Left lung (tissue), 14 donors: ENCODE measurements at places on chromosomes 7 and 10. TPM values are rescaled to one million over a fixed set of nuclear protein-coding genes. Genes with fewer than 3 reads are reported as not detected.

GRCh38 chr10:44186150-44186549 lies 198.7 kb downstream of the CXCL12 start:
- H3K36me3 ChIP-seq: no peaks in the 10 kb centered on the region
- H3K27me3 ChIP-seq: no peaks in the 10 kb centered on the region
- no peak overlapping the region for H3K4me3 ChIP-seq
- H3K27ac ChIP-seq: no peak overlapping the region

DNA sequence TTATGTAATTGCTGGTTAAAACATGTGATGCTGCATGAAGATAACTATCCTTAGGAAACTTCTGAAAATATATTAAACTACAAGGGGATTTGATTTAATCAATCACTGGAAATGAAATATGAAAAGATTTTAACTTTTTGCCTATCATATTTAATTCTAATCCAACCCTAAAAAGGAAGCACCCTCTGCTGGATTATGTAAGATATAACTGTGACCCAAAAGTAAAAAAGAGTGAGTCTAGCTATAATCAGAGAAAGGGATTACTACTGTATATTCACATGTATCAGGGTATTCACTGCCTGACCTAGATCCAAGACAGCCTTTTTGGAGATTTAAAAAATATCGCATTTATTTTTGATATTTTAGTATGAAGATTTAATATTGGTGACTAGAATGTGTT lies 295.5 kb downstream of the MDFIC start:
- H3K4me3 ChIP-seq: no peak overlapping the region
- H3K36me3 ChIP-seq: no peaks in the 10 kb centered on the region
- DNase-seq: no peak
- no peaks in the 10 kb centered on the region for H3K27me3 ChIP-seq
- no peaks in the 10 kb centered on the region for H3K4me1 ChIP-seq
- H3K27ac ChIP-seq: peak overlapping the region; percentile 41

DNA sequence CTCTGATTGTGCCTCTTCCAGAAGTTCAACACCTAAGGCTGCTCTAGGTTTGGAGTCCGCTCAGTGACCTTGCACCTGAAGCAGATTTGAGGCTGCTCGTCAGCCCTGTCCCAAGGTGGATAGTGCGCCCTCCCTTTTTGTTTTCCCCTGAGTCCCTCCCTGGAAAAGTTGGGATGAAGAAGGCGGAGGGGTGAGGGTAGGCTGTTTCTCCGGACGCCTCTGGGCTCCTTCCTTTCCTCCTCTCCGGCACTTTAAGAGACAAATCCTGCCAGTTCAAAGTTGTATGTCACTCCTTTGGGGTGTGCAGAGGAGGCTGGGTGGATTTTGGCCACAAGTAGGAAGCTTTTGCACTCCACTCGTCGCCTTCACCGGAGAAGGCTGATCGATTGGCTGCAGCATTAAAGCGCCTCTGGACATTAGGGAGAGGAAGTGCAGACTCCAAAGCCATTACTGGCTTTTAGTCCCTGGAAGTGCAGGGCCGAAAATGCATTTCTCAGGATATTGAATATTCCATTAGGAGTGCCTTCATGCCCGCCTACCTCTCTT lies 81.9 kb upstream of the PRKG1 start:
- peak overlapping the region; percentile 52 for H3K4me3 ChIP-seq
- H3K4me1 ChIP-seq: no peaks in the 10 kb centered on the region
- no peaks in the 10 kb centered on the region for H3K36me3 ChIP-seq
- no peak for DNase-seq

- DNase-seq: no peak
- H3K36me3 ChIP-seq: no peaks in the 10 kb centered on the region
- peaks cover 3% of the 10 kb centered on the region for H3K4me1 ChIP-seq
- no peaks in the 10 kb centered on the region for H3K27me3 ChIP-seq
Observed at GRCh38 chr10:119754085-119754484, 28.2 kb downstream of the INPP5F start.

- DNase-seq: no peak
- no peak overlapping the region for H3K4me3 ChIP-seq
- H3K27ac ChIP-seq: no peak overlapping the region
- no peaks in the 10 kb centered on the region for H3K27me3 ChIP-seq
- no peaks in the 10 kb centered on the region for H3K4me1 ChIP-seq
Observed at GRCh38 chr7:91837397-91838070, 43.0 kb downstream of the MTERF1 start.

GRCh38 chr10:53765311-53765710 lies 992.7 kb upstream of the MBL2 start:
- no peaks in the 10 kb centered on the region for H3K4me1 ChIP-seq
- H3K4me3 ChIP-seq: no peak overlapping the region
- H3K27ac ChIP-seq: no peak overlapping the region
- no peaks in the 10 kb centered on the region for H3K36me3 ChIP-seq

DNA sequence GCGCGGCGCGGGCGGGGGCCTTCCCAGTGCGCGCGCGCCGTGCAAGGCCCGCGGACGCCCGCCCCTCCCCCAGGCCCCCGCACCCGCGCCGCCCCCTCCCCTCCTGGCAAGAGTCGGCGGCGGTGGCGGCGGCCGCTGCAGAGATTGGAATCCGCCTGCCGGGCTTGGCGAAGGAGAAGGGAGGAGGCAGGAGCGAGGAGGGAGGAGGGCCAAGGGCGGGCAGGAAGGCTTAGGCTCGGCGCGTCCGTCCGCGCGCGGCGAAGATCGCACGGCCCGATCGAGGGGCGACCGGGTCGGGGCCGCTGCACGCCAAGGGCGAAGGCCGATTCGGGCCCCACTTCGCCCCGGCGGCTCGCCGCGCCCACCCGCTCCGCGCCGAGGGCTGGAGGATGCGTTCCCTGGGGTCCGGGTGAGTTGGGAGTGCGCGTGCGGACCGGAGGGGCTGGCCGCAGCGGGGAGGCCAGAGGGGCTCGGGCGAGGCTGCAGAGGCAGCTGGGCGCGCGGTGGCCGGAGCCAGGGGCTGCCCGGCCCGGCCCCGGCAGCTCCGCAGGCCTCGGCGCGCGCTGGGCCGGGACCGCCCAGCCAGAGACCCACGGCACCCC lies at the start of gene BMPR1A:
TSS of gene BMPR1A (plus strand) at position 109 of the 602 bp plus-strand sequence. CDS start 119,400 bp downstream, outside the sequence.
- peaks cover 19% of the 10 kb centered on the region for H3K27me3 ChIP-seq
- H3K27ac ChIP-seq: peak within 1 kb of the TSS; percentile 89
- H3K36me3 ChIP-seq: no peaks in the 10 kb centered on the region
- peak within 1 kb of the TSS; percentile 69 for H3K4me3 ChIP-seq
- H3K4me1 ChIP-seq: peaks cover 15% of the 10 kb centered on the region

DNA sequence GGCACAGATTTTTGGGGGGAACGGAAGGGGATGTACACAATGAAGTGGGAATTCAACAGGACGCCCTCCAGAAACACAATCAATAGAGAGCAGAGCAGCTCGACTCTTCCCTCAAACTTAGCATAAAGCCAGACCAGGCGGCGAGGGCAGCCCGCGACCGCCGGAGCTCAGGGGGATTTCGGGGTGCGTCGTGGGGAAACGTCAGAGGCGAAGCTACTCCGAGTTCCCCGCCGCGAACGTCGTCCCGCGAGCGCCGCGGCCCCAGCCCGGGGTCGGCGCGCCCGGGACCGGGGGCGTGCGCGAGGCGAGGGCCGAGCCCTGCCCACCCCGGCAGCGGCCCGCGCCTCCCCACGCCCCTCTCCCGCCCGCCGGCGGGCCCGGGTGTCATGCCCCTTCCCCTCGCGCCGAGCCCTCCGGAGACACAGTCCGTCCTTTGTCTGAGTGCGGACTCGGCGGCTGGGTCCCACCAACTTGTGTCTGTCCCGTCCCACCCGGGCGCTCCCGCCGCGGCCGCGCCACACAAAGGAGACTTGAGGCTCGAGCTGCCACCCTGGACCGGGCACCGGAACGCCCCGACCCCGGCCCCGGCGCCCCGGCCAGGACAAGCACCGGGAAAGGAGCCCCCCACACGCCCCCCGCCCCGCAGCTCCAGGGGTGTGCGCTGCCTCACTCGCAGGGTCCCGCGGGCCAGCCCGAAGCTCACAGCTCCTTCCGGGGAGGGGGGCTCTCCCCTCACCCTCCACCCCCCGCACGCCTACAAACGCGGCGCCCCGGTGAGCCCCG lies 634 bp downstream of the EZH2 start:
- peak overlapping the region; percentile 96 for H3K4me3 ChIP-seq
- no peaks in the 10 kb centered on the region for H3K36me3 ChIP-seq
- peak; percentile 88 for DNase-seq
- H3K4me1 ChIP-seq: no peaks in the 10 kb centered on the region

DNA sequence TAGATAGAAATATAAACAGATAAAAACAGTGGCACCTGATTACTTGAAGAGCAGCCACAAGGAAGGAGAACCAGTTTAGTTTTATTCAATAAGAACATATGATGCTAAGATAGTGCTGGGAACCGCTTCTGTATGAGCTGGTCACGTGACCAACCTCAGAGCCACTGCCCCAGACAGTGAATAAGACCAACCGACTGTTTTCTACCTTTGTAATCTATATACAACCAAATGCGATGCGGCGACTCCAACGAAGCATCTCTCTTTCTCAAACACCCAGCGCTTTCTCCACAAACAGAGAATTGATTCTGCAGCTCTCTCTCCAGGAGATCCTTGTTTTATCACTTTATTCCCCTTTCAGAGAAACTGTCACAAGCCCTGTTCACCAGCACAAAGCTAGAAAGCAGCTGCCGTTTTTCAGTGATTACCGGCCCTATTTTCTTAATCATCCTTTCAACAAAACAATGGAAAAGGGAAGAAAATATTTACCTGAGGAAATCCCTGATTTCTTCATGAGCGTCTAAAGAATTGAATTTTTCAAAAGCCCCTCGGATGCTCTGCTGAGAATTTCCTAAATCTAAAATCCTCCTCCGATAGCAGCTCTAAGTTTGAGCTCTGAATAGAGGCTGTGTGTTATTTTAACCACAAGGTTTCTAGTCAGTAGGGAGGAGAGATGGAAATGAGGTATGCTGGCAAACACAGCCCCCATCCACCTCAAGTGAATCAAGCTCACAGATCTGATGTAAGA lies 55.7 kb upstream of the JCAD start:
- no peak for DNase-seq
- H3K4me3 ChIP-seq: no peak overlapping the region
- H3K4me1 ChIP-seq: no peaks in the 10 kb centered on the region
- H3K36me3 ChIP-seq: no peaks in the 10 kb centered on the region

DNA sequence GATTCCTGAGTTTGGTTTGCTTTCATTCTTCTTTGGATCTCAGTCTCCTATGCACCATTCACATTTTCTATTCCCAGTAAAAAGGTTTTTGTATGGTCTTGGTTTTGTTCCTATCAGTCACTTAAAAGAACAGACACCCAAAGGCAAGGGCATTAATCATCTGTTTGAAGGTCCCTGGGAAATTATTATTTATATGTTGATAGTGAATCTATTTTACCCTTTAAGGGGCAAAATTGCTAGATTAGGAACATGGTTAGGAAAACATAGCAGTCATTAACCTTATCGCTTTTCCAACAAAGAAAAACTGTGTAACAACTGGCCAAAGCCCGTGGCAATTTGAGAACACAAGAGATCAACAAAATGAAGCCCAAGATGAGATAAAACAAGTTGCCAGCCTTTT lies 1146.6 kb upstream of the C7orf33 start:
- H3K27ac ChIP-seq: no peak overlapping the region
- H3K4me3 ChIP-seq: no peak overlapping the region
- H3K36me3 ChIP-seq: no peaks in the 10 kb centered on the region
- H3K4me1 ChIP-seq: no peaks in the 10 kb centered on the region
- no peaks in the 10 kb centered on the region for H3K27me3 ChIP-seq
- no peak for DNase-seq

GRCh38 chr7:47792521-47793121 lies 155.6 kb downstream of the PKD1L1 start:
- no peak overlapping the region for H3K27ac ChIP-seq
- DNase-seq: no peak
- H3K4me1 ChIP-seq: no peaks in the 10 kb centered on the region
- H3K27me3 ChIP-seq: no peaks in the 10 kb centered on the region
- H3K36me3 ChIP-seq: no peaks in the 10 kb centered on the region

DNA sequence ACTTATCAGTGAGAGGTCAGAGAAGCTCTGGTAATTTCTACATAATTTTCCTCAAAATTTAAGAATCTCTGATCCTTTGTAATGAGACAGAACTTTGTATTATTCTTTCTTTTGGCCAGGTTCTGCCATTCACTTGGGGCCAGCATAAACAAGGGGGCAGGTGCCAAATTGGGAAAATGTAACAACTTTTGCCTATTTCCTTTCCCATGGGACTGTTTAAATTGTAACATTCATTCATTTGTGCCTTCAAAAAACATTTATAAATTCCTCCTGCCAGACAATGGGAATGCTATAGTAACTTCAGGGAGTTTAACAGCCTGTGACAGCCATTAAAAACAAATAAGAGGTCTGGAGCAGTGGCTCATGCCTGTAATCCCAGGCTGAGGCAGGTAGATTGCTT lies 12.4 kb downstream of the DYNC1I1 start:
- no peak overlapping the region for H3K27ac ChIP-seq
- DNase-seq: no peak
- no peaks in the 10 kb centered on the region for H3K36me3 ChIP-seq
- H3K4me3 ChIP-seq: no peak overlapping the region
- H3K27me3 ChIP-seq: no peaks in the 10 kb centered on the region
- no peaks in the 10 kb centered on the region for H3K4me1 ChIP-seq

- H3K4me1 ChIP-seq: no peaks in the 10 kb centered on the region
- no peaks in the 10 kb centered on the region for H3K36me3 ChIP-seq
- H3K4me3 ChIP-seq: no peak overlapping the region
- H3K27me3 ChIP-seq: no peaks in the 10 kb centered on the region
- no peak overlapping the region for H3K27ac ChIP-seq
Observed at GRCh38 chr10:78904196-78904595, 164.6 kb upstream of the ZMIZ1 start.

- H3K4me1 ChIP-seq: peaks cover 17% of the 10 kb centered on the region
- peak; percentile 71 for DNase-seq
- H3K36me3 ChIP-seq: no peaks in the 10 kb centered on the region
- no peak overlapping the region for H3K4me3 ChIP-seq
- peak overlapping the region; percentile 46 for H3K27ac ChIP-seq
- no peaks in the 10 kb centered on the region for H3K27me3 ChIP-seq
Observed at GRCh38 chr10:70430493-70431445, 10.7 kb downstream of the NODAL start.

DNA sequence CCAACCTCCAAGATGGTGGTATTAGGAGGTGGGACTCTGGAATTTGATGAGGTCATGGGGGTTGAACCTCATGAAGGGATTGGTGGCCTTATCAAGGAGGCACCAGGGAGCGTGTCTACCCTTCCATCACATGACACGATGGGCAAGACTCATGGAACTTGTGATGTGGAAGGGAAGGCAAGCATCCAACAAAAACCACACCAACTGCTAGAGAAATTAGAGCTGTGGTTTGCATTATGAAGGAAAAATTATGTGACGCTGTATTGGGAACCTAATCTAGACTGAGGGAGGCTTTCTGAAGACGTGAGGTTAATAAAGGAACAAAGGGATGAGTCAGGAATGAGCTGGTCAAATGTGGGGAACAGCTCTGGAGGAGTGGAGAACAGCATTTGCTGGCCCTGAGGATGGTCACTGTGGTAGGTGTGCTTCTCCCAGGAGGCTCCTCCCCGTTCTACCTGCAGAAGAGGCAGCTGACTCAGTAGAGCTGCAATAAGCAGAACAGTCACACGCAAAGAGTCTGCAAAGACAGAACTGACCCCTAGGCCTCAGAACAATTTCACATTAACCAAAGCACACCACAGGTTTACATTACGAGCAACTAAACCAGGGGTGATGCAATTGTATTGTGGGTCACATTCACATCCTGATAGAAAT lies 236.6 kb upstream of the GRB10 start:
- H3K4me3 ChIP-seq: no peak overlapping the region
- no peak for DNase-seq
- H3K27ac ChIP-seq: no peak overlapping the region
- no peaks in the 10 kb centered on the region for H3K27me3 ChIP-seq
- no peaks in the 10 kb centered on the region for H3K36me3 ChIP-seq
- no peaks in the 10 kb centered on the region for H3K4me1 ChIP-seq

- DNase-seq: no peak
- H3K27me3 ChIP-seq: no peaks in the 10 kb centered on the region
- H3K4me1 ChIP-seq: peaks cover 10% of the 10 kb centered on the region
Observed at GRCh38 chr7:77409005-77409738, 7.0 kb downstream of the GSAP start.

GATAD1 gene
- 28.4 TPM for total RNA-seq

GOLGA7B gene
- total RNA-seq: 1.9 TPM

MACROH2A2 gene
- 13.9 TPM for total RNA-seq

GSTO1 gene
- 157 TPM for total RNA-seq

R3HCC1L gene
- 10.3 TPM for total RNA-seq

PPP1R9A gene
- 25.9 TPM for total RNA-seq
